ENCODE measurements at places on chromosomes 16 and 17.
A peak's percentile ranks its signal among the peaks of the same experiment; 100 is the strongest.

GRCh38 chr17:2065949-2066400, 11.1 kb downstream of the HIC1 start:
- H3K4me3 ChIP-seq, result no peak overlapping the region
- H3K4me1 ChIP-seq, result peaks cover 35% of the 10 kb centered on the region
- peaks cover 14% of the 10 kb centered on the region for H3K36me3 ChIP-seq
- no peak overlapping the region for H3K27ac ChIP-seq

DNA sequence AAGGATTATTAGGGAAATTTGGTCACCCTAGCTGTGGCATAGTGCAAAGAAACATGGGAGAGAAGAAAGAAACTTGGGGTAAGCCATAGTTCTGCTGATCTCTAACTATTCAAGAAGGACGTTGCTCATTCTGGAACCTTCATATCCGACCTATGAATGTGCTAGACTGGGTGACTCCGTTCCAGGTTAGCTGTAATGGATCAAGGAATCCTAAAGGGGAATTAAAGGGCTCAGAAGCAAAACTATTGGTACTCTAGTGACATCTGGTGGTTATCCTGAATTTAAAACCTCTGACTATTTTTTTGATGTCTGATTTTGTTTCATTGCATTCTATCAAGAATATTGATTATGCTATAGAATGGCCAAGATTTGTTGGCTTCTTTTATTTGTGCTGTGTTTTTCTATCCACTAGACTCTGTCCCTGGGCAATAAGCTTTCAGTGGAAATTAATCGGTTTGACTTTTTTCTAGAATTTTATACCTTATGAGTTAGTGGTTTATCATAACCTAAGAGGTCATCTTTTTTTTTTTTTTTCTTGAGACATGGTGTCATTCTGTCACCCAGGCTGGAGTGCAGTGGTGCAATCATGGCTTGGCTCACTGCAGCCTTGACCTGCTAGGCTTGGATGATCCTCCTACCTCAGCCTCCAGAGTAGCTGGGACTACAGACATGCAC, 19.5 kb downstream of the PCTP start:
- no peaks in the 10 kb centered on the region for H3K27me3 ChIP-seq
- peaks cover 14% of the 10 kb centered on the region for H3K36me3 ChIP-seq
- H3K27ac ChIP-seq, result no peak overlapping the region
- no peaks in the 10 kb centered on the region for H3K4me1 ChIP-seq
- DNase-seq, result no peak

- no peak overlapping the region for H3K27ac ChIP-seq
- no peaks in the 10 kb centered on the region for H3K36me3 ChIP-seq
- DNase-seq, result no peak
- H3K4me3 ChIP-seq, result no peak overlapping the region
Measured at GRCh38 chr17:11334493-11334892, 93.5 kb downstream of the SHISA6 start.

GRCh38 chr16:84331998-84332780, 36.1 kb upstream of the ATP2C2 start:
- peaks cover 12% of the 10 kb centered on the region for H3K27me3 ChIP-seq
- H3K36me3 ChIP-seq, result no peaks in the 10 kb centered on the region
- no peaks in the 10 kb centered on the region for H3K4me1 ChIP-seq
- H3K4me3 ChIP-seq, result no peak overlapping the region
- DNase-seq, result no peak

- no peak overlapping the region for H3K27ac ChIP-seq
- H3K36me3 ChIP-seq, result peaks cover 40% of the 10 kb centered on the region
- no peaks in the 10 kb centered on the region for H3K27me3 ChIP-seq
- no peak for DNase-seq
- H3K4me1 ChIP-seq, result no peaks in the 10 kb centered on the region
Measured at GRCh38 chr17:28700830-28701492, 10.7 kb downstream of the PROCA1 start.

DNA sequence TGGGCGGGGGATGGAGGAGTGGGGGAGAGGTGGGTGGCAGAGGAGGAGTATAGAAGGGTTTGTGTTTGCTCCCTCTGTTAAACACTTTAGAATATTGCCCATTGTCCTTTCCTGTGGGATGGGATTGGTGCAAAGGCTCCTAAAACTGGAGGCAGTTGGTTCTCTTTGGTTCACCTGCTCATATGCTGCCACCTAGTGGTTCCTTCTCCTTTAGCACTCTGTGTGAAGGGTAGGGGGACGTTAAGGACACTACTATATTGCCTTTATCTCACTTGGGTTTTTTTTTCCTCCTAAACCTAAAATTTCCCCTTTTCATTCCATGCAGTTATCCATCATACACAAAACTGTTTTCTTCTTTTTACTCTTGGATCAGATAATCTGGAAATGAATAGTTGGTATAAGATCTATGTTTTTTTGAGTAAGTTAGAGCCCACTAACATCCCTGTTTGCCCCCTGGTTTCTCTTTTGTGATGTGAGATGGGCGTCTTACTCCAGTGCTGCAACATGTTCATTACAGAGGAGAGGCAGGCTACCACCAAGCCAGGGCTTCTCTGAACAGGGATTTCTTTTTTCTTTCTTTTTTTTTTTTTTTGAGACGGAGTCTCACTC, 23.8 kb downstream of the SNX11 start:
- peaks cover 1% of the 10 kb centered on the region for H3K36me3 ChIP-seq
- DNase-seq, result peak; percentile 70
- peaks cover 3% of the 10 kb centered on the region for H3K4me1 ChIP-seq
- no peaks in the 10 kb centered on the region for H3K27me3 ChIP-seq

- DNase-seq, result no peak
- H3K4me3 ChIP-seq, result no peak overlapping the region
- no peaks in the 10 kb centered on the region for H3K27me3 ChIP-seq
- peaks cover 5% of the 10 kb centered on the region for H3K4me1 ChIP-seq
Measured at GRCh38 chr16:68217506-68217905, 18.4 kb downstream of the ESRP2 start.

- H3K27me3 ChIP-seq, result no peaks in the 10 kb centered on the region
- no peak for DNase-seq
- no peaks in the 10 kb centered on the region for H3K36me3 ChIP-seq
- H3K4me1 ChIP-seq, result no peaks in the 10 kb centered on the region
Measured at GRCh38 chr16:65202461-65202860, 80.6 kb upstream of the CDH11 start.

- peaks cover 47% of the 10 kb centered on the region for H3K4me1 ChIP-seq
- no peak for DNase-seq
- peak overlapping the region; percentile 100 for H3K4me3 ChIP-seq
- peak overlapping the region; percentile 91 for H3K27ac ChIP-seq
Measured at GRCh38 chr17:63930951-63931575, 1.1 kb downstream of the CD79B start.

- peaks cover 21% of the 10 kb centered on the region for H3K4me1 ChIP-seq
- peaks cover 7% of the 10 kb centered on the region for H3K36me3 ChIP-seq
- peak within 1 kb of the TSS; percentile 97 for H3K27ac ChIP-seq
- H3K27me3 ChIP-seq, result peaks cover 4% of the 10 kb centered on the region
- DNase-seq, result peak; percentile 59
Measured at GRCh38 chr17:80220054-80220735, at the start of the genes SGSH and SLC26A11. TSS of gene SGSH (minus strand) at chr17:80220333. CDS start at chr17:80220313, 20 bp downstream. TSS of gene SLC26A11 (plus strand) at chr17:80220427. CDS start at chr17:80221561, 1,134 bp downstream.

DNA sequence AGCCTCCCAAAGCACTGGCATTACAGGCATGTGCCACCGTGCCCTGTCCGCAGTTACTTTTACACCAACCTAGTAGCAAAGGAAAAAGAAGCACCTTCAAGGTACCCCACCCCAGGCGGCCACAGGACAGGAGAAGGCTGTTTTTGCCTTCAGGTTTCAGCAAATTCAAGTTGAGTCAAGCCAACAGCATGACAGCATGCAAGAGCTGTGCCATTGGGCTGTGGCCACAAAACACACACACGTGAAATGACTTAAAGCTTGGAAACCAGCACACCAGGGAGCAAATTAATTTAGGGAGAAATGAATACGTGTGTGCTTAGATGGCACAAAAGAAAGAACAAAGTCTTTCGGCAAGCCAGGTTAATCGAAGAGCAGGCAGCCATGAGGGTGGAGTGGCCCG, 39.7 kb downstream of the ERCC4 start:
- no peaks in the 10 kb centered on the region for H3K36me3 ChIP-seq
- H3K4me3 ChIP-seq, result no peak overlapping the region
- H3K27me3 ChIP-seq, result peaks cover 7% of the 10 kb centered on the region
- H3K27ac ChIP-seq, result no peak overlapping the region

DNA sequence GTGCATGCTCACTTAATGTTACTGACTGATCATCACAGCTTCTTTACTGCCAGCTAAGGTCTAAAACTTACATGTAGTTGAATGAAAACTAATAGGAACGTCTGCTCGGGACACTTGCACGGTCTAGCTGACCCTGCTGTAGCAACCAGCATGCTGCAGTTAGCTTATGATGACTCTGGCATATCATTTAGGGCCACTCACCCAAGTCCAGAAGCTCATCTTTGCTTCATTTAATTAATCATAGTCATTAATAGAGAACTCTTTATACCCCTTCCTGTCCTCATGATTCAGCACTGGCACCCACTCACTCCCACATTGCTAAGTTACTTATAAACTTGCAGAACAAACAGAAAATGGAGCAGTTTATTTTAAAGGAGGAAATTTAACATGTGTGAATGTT, 136.3 kb downstream of the NLK start:
- no peak overlapping the region for H3K27ac ChIP-seq
- peaks cover 11% of the 10 kb centered on the region for H3K36me3 ChIP-seq
- peaks cover 2% of the 10 kb centered on the region for H3K4me1 ChIP-seq

- H3K27ac ChIP-seq, result no peak overlapping the region
- no peaks in the 10 kb centered on the region for H3K4me1 ChIP-seq
- peaks cover 1% of the 10 kb centered on the region for H3K27me3 ChIP-seq
- H3K4me3 ChIP-seq, result no peak overlapping the region
- no peaks in the 10 kb centered on the region for H3K36me3 ChIP-seq
- no peak for DNase-seq
Measured at GRCh38 chr17:61489719-61490490, 37.7 kb downstream of the TBX4 start.

GRCh38 chr16:14013571-14014283, 57.4 kb upstream of the MRTFB start:
- H3K27ac ChIP-seq, result no peak overlapping the region
- DNase-seq, result no peak
- no peak overlapping the region for H3K4me3 ChIP-seq
- H3K27me3 ChIP-seq, result peaks cover 5% of the 10 kb centered on the region
- H3K4me1 ChIP-seq, result no peaks in the 10 kb centered on the region

DNA sequence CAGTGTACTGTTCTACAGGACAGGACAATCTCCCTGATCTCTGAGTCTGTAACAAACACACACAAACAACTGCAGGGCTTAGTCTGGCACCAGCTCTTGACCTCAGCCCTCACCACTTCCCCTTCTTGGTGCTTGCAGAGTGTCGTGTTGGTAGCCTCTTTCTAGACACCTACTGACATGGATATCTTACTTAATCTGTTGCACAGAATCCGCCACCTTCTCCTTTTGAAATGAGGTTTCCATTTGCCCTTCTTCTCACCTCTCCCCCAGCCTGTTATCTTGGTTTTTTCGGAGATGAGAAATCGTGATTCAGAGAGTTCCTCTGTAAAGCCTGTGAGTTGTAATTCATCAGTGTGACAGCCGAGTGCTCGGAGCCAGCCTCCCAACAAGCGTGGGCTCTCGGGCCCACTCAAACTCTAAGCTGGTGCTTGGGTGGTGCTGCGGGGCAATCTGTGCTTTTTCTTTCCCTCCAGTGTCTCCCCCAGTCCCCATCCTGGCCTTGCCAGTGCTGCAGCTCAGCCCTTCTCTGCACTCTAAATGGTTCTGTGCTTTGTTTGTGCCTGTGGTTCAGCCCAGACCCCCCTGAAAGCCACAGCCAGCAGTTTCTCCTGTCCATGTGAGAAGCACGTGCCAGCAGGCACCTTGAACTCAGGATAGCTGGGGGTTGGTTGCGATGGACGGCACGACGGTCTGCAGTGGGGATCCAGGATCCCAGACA, 28.1 kb downstream of the KIAA0513 start:
- H3K27me3 ChIP-seq, result peaks cover 2% of the 10 kb centered on the region
- peak overlapping the region; percentile 64 for H3K27ac ChIP-seq
- DNase-seq, result peak; percentile 24
- peaks cover 34% of the 10 kb centered on the region for H3K4me1 ChIP-seq

GRCh38 chr17:6551356-6551755, 5.0 kb downstream of the PITPNM3 start:
- H3K4me3 ChIP-seq, result no peak overlapping the region
- no peak for DNase-seq
- no peak overlapping the region for H3K27ac ChIP-seq
- no peaks in the 10 kb centered on the region for H3K36me3 ChIP-seq

DNA sequence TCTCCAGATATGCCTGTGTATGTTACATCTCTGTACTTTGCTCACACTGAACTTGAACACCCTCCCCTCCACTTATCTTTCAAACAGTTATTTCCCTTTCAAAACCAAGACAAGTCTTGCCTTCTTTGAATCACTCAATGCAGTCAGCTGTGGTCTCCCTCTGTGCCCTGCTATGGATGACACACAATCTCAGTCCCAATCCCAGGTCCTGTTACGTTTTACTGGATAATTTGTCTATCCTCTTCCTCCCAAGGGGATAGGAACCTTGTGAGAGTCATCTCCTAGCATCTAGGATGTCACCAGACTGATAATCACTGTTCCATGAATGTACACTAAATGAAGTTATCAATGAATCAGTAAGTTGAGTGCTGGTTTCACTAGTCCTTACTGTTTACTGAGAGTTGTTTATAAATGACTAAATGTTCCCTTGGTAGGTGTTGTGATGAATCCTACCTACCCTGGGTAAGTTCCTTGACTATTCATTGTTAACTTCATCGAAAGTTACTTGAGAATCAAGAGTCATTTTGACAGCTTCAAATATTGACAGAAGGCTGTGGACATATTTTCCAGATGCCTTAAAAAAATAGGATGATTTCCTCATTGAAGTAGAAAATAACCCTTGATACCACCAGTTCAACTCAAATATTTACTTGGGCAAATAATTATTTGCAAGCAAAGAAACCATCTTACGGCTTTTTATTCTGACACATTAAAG, 244.9 kb downstream of the PRKCA start:
- DNase-seq, result no peak
- H3K4me1 ChIP-seq, result no peaks in the 10 kb centered on the region
- H3K36me3 ChIP-seq, result no peaks in the 10 kb centered on the region
- no peak overlapping the region for H3K27ac ChIP-seq

DNA sequence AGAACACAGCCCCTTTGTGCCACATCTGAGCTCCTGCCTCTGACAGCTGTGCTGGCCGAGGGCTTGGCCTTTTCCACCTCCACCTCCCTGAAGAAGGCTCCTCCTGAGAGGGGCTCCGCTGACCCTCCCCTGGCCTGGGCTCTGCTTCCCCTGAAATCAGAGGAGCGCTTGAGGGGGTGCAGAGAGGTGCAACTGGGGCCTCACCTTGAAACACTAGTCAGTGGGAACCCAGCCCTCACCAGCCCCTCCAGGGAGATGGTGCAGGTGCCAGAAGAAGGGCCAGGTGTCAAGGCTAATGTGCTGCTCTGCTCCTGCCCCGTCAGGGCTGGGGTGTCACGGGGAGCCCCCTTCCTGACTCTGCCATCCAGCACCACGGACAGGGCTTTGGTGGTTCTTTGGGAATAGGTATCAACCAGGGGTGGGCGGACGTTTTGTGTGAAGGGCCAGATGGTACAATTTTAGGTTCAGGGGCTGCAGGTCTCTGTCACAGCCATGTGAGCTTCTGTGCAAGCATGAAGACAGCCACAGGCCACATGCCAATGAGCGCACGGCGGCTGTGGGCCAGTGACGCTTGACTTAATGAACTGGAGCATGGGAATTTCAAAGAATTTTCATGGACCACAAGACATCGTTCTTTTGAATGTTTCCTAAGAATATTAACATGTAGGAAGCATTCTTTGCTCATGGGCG, 2.1 kb upstream of the ZG16B start:
- no peak overlapping the region for H3K4me3 ChIP-seq
- H3K27ac ChIP-seq, result no peak overlapping the region
- H3K27me3 ChIP-seq, result peaks cover 21% of the 10 kb centered on the region
- no peak for DNase-seq
- no peaks in the 10 kb centered on the region for H3K4me1 ChIP-seq
- no peaks in the 10 kb centered on the region for H3K36me3 ChIP-seq

GRCh38 chr16:72480911-72481310, 309.0 kb upstream of the PMFBP1 start:
- no peaks in the 10 kb centered on the region for H3K27me3 ChIP-seq
- H3K4me3 ChIP-seq, result no peak overlapping the region
- H3K4me1 ChIP-seq, result peaks cover 16% of the 10 kb centered on the region
- no peak overlapping the region for H3K27ac ChIP-seq
- peaks cover 2% of the 10 kb centered on the region for H3K36me3 ChIP-seq

Measured in memory B cell (primary cell).